ENCODE measurements at places on chromosomes 3 and 15.

DNA sequence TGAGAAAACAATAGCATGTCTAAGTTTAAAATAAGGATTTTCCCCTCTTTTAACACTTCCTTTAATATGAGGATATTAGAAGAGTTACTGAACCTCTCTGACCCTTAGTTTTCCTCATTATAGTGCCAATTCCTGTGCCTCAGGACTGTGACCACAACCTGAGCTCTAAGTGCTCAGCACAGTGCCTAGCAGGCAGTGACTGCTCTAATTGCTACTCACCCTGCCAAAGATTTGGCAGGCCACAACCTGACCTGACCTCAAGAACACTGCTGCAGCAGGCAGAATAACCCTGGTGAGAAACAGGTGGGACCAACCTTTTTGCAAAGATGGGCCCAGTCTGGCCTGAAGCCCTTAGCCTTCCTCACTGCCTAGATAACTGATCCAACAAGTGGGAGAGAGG is 35.7 kb downstream of the NBEAL2 start:
- no peak for DNase-seq

DNA sequence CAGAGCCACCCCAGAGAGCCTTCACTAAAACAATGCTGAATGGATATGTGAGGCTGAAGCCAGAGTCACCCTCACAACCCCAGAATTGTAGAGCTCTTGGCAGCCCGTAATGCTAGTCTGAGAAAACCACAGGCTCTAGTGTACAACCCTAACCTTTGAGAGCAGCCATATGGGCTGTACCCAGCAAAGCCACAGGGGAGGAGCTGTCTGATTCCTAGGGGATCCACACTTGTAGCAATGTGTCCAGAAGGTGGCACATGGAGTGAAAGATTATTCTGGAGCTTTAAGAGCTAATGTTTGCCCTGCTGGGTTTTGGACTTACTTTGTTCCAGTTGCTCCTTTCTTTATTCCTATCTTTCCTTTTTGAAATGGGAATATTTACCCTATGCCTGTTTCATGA is 626.8 kb downstream of the GRM7 start:
- no peak for DNase-seq

- DNase-seq, result no peak
Measured at GRCh38 chr3:161070980-161071663, 34.0 kb downstream of the B3GALNT1 start.

DNA sequence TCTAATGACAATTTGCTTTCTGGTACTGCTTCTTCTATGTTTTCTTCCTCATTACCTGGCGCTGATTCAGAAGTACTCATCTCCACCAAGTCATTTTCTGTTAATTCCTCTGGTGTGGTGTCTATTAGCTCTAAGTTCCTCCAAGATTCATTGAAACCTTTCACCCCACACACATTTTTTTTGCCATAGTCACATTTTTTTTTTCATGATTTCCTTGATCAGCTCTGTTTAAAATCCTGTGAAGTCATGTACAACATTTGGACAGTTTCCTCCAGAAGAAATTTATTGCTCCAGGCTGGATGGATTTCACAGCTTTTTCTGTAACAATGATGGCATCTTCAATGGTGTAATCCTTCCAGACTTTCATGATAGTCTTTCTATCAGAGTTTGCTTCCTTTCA is 243.2 kb upstream of the VEPH1 start:
- peak; percentile 86 for DNase-seq

DNA sequence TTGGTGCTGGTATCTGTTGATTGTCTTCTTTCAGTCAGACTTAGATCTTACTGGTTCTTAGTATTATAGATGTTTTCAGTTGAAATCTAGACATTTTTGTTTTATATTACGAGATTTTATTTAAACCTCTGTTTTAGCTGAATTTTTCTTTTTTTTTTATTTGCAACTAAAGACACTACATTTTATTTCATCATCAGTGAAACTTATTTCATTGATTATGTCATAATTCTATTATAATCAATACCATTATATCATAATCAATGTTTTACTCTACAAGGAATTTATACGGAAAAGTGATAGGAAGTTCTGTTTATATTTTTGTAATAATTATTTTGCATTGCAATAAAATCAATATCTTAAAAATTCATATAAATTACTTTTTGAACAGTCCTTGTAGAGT is 477.4 kb upstream of the MDFIC2 start:
- DNase-seq, result no peak

DNA sequence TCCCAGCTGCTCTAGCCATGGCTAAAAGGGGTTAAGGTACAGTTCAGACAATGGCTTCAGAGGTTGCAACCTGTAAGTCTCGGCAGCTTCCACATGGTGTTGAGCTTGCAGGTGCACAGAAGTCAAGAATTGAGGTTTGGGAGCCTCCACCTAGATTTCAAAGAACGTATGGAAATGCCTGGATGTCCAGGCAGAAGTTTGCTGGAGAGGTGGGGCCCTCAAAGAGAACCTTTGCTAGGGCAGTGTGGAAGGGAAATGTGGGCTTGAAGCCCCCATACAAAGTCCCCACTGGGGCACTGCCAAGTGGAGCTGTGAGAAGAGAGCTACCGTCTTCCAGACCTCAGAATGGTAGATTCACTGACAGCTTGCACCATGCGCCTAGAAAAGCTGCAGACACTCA is 73.7 kb downstream of the STT3B start:
- no peak for DNase-seq

DNA sequence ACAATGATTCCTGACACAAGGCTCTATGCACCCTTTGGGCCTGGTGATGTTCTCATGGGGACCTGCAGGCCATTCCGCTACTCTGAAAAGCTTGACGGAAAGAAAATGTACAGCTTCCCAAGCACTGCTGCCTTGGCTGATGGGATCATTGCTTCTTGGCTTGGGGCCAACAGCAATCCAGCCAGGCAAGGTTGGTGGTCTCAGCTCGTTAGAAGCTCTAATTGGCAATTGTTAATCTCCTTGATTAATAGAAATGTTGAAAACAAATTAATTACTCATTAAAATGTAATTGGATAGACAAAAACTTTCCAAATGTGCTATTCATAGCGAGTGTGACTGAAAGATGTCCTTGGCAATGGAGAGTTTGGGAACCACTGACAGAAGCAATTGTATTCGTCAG is 16.3 kb upstream of the MYZAP start:
- no peak for DNase-seq

DNA sequence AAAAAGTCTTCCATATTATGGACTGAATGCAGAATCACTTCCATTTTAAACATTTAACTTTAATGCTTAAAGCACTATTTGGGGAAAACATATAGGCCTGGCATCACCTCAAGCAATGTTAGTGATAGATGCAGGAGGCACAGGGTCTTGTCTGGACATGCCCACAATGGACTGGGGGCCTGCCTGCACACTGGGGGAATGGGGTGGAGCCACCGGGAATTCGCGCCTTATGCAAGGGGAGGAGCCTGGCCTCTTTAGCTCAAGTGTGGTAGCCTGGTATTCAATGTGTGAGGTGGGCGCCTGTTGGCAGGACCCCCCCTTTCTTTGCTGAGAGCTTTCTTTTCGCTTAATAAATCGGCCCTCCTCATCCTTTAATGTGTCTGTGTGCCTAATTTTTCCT is 29.9 kb downstream of the ACKR4 start:
- DNase-seq, result no peak

DNA sequence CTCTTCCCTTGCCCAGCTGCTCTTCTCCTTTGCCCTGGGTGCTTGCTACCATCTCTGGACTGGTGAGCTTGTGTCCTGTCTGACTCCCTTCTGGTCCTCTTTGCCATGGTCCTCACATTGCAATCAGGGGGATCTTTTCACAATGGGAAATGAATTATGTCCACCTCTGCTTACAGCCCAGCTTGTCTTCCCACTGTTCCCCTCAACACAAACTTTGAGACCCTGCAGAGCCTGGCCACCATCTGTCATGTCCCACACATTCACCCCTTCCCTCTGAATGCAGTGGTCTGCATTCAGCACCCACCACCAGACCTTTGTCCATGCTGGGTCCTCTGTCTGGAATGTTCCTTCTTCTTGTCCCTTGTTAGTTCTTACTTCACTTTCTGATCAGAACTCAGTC is 100.5 kb downstream of the ABHD5 start:
- no peak for DNase-seq

DNA sequence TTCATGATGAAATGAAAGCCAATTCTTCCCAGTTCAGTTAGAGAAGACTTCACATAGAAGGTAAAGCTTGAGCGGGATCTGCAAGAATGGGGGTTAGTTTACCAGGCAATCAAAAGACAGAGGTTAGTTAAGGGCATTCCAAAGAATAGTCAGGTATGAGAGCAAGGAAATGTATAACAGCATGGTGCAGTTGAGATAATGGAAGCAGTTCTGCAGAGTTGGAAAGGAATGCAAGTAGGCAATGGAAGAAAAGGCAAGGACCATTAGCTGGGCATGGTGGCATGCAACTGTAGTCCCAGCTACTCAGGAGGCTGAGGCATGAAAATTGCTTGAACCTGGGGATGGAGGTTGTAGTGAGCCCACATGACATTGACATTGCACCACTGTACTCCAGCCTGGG is 55.0 kb downstream of the LSAMP start:
- DNase-seq, result no peak

GRCh38 chr3:82462977-82463376 is 701.5 kb upstream of the GBE1 start:
- no peak for DNase-seq

DNA sequence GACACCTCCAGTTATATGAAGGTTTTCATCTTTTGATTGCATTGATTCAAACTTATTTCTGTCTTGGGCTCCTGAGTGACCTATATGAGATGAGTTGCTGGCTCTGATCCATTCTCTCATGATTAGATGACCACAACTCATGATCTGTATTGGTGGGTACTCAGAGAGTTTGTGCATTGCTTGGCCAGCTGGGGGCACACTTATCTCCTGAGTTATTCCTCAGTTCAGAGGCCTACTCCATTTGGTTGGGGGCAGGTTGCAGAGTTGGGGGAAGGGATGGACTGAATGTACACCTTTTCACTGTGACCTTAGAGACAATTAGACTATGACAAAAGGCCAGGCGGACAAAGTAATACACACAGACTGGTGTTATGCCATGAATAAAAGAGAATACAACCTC is 166.2 kb upstream of the SEMA6D start:
- DNase-seq, result no peak

GRCh38 chr15:52558196-52558595 is 10.6 kb downstream of the ARPP19 start:
- DNase-seq, result no peak

- no peak for DNase-seq
Measured at GRCh38 chr3:72266016-72266370, 481.0 kb upstream of the PROK2 start.

GRCh38 chr3:38177181-38177580 is 11.8 kb downstream of the OXSR1 start:
- no peak for DNase-seq

DNA sequence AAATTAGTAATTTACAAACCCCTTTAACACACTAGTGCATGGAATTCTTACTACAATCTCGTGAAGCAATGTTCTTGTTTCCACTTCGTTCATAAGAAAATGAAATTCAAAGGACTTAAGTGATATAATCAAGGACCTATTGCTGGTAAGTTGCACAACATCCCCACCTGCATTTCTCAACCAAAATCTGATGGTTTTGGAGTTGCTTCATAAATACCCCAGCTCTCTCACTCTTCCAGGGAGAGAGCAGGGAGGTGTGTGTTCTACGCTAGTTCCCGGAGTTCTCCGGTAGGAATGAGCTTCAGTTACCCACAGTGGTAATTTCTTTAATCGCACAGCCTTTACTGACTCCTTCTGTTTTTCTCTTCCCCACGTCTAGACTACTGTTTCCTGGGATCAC is 81.8 kb downstream of the LRRN1 start:
- no peak for DNase-seq

DNA sequence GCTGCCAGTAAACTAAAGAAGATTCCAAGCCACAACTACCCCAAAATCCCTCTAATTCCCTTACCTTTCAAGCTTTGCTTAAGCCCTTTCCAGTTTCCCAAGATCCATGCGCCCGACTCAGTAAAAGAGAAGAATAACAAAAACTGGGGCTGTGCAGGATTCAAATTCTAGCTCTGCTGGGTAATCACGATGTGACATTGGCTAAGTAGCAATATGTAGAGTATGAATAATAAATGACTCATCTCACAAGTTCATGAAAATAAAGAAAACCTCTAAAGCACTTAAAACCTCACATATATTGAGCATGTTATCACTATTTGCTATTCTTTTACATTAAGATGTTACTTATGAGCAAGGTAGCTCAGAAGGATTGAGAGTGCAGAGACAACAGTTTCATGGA is 522.2 kb upstream of the ZNF717 start:
- DNase-seq, result no peak

GRCh38 chr3:21390136-21390535 is 360.9 kb downstream of the ZNF385D start:
- peak; percentile 89 for DNase-seq
